BJ (cell line): ENCODE measurements at places on chromosomes 2 and 18.
A peak's percentile ranks its signal among the peaks of the same experiment; 100 is the strongest.

- DNase-seq: no peak
These were observed at the start of gene IL1R2 for GRCh38 chr2:101991721-101992145. Gene IL1R2 (plus strand): TSS chr2:101991960. CDS start chr2:102008576, 16,616 bp downstream.

DNA sequence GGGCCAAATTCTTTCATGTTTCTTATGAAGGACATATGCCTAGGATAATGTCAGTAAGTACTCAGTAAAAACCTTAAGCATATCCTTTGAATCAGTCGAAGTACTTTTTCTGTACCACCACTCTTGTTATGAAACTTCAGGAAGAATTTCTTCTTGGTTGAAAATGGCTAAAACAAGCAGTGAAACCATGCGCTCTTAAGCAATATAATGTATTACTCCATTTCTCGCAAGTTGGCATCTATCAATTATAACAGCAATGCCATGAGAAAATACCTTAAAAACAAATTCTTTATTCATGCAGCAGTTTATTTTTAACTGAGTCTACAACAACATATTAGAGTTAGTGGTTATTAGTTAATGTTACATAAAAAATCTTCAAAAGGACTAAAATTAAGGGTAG lies 41.0 kb downstream of the SLC66A3 start:
- DNase-seq: no peak

DNA sequence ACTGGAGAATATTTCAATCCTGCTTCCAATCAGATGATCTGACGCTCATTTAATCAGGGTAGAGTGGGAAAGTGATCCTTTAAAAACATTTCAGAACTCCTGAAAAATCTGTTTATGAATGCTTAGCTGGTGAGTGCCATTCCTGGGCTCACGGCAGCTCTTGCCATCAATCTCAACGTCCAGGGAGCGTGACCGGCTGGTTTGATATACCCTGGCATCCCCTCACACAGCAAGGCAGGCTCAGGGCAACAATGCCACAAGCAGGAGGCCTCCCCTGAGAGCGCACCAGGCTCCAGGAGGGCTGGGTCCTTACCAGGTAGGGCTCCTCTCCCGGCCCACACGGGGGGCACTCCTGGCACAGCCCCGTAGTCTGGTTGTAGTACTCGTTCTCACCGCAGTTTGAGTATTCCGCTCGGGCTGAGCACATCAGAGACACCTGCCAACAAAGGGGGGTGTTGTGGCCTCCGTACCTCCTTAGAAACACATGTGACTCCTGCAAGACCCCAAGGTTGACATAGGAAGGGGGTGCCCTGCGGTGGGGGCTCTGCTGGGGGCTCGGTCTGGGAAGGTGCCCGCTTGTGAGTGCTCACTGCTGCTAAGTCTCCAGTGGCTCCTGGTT lies 59.1 kb downstream of the EDAR start:
- no peak for DNase-seq

GRCh38 chr2:36780231-36780839 lies 83.8 kb downstream of the VIT start:
- DNase-seq: peak; percentile 35

GRCh38 chr2:28096421-28096820 lies 205.9 kb downstream of the BABAM2 start:
- DNase-seq: no peak

DNA sequence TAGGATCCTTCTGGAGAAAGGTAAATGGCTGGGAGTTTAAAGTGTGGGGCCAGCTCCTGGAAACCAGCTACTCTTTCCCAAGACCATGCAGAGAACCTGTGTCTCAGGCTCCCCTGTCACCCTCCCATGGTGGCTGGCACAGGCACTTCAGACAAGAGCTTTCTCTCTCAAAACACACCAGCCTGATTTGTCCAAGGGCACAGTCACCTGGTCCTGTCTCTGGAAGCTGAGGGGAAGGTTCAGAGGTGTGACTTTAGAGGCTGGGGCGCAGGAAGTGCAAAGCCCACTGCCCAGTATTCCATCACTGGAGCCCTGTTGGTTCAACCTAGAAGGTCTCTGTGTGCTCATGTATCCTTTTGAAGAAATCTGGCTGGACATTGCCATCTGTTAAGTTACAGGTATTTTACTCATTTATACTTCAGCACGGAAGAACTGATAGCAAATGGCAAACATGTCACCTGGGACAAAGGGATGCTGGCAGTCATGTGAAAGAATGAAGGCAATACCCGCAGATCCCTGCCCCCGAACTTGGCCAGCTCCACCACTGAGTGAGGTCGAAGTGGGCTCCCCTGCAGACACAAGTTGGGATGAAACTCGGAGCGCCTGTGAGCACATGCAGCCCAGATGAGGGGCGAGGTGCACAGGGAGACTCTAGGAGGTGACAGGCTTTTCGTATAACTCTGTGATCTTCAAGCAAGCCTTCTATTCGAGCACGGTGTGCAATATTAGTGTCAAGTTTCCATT lies 96.9 kb upstream of the MGAT4A start:
- no peak for DNase-seq

GRCh38 chr2:190646780-190647522 lies 1.9 kb upstream of the NAB1 start:
- no peak for DNase-seq

- DNase-seq: no peak
These were observed 69.1 kb downstream of the LRRFIP1 start for GRCh38 chr2:237696461-237696860.
